Neuronal stem cell (in vitro differentiated cells): ENCODE measurements at places on chromosomes 3 and 15.

- no peak for DNase-seq
Observed at GRCh38 chr3:66428733-66429132, 72.1 kb downstream of the LRIG1 start.

GRCh38 chr15:73038220-73038619 lies 14.0 kb upstream of the NEO1 start:
- no peak for DNase-seq

DNA sequence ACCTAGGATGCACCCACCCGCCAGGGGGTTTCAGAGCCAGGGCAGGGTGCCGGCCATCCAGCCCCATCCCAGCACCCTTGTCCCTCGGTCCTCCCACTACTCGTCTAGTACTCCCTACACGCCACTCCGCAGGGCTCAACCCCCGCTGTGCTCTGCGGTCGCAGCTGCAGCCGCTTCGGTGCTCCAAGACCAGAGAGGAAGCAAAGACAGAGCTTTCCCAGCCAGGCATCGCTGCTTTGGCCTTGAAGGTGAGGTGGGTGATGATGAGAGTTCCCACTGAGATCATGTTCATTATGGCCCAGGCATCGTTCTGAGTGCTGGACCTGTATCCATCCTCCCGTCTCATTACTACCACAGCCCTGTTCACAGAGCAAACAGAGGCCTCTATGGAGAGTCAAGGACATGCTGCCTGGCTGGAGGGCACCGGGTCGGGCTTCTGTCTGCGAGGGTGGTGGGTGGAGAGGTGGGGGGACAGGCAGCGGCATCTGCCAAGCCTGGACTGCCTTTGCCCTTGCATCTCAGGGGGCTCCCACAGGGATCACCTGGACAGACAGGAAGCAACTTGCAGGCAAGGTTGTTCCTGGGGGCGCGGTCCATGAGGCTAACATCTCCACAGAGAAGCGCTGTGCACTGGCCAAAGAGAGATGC lies 66.9 kb downstream of the KLF13 start:
- DNase-seq, result no peak

- DNase-seq, result no peak
Observed at GRCh38 chr15:25890529-25890928, 27.4 kb upstream of the ATP10A start.

DNA sequence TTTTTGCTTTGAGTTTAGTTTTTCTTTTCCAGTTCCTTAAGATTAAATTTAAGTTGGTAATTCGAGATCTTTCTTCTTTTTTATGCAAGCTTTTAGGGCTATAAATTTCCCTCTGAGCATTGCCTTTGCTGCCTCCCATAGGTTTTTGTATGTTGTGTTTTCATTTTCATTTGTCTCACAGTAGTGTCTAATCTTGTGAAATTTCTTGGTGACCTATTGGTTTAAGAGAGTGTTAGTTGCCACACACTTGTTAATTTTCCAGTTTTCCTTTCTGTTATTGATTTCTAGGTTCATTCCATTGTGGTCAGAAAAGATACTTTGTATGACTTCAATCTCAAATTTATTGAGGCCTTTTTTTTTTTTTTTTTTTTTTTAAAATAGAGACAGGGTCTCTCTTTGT lies 18.3 kb upstream of the IL20RB start:
- DNase-seq, result no peak

DNA sequence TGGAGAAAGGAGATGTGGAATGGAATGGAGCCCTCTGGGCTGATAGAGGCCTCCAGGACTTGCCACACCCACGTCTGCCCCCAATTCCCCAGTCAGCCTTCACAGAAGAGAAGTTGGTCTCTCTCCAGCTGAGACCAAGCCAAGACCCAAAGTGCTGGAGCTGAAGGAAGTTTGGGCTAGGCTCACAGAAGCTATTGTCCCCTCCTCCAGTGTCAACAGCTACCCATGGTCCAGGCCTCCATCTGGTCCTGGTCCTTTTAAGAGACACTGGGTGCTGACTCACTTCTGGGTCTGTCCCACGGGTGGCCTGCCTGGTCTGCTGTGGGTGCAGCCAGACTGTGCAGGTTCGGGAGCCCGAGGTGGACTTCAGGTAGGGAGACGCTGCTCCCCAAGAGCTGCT lies 179.8 kb downstream of the APBA2 start:
- DNase-seq, result no peak

DNA sequence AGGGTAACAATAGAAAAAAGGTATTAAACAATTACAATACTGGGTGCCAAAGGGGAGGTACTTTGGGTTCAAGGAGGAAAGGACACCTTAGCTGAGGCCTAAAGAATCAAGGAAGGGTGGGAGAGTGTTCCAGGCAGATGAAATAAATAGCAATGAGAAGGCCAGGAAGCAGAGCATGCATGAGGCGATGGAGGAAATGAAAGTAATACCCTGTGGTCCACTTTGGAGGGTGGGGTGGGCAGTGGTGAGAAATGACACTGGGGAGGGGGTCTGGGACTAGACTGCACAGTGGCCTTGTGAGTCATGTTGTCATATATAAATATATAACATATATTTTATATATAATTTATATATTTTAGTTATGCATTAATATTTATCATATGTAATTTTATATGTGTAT lies 55.9 kb downstream of the BHLHE40 start:
- no peak for DNase-seq

DNA sequence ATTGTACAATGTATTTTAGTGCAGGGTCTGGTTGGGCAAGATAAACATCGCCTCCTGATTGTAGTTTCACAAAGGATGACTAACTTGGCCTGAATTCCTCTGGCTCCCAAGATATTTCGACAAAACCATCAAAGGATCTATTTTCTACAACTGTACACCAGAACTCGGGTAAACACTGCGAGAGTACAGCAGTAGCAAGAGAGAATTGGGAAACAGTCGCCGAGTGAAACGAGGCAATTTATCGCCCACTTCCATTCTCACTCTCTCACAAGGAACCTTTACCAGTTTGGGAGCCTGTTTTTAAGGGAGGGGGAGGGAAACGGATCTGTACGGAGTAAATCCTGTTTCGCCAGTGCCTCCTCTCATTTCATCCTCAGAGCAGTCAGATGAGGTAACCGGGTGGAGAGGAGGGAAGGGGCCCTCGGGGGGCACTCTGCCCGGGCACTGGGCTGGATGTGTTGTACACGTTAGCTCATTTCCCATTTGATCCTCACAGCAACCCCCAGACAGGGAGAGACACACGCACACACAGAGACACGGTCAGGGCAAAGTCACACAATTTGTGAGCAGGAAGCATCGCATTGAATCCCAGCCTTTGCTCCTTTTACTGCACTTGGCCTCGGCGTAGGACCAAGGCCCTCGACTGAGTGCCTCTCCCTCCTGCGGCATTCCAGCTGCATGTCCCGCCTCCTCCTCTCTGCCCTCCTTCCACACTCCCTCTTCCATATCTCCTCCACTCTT lies 120.1 kb downstream of the LIPC start:
- DNase-seq, result no peak

GRCh38 chr3:31352331-31352730 lies 180.4 kb upstream of the STT3B start:
- DNase-seq, result no peak

DNA sequence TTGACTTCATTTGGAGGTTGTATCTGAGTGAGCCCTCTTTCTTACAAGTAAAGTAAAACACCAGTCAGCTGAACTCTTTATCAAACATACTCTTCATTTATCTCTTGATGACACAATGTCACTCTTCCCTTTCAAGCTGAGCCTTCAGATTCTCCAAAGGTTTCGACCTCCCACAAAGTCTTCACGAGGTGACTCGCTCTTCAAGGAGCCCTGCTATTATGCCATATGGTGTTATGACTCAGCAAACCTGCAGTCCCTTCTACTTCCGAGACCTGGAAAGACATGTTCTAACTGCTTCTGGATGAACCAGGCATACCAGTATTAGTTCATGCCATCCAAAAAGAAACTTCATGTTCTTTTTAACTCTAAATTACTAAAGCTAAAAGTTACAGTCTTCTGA lies 23.1 kb downstream of the AADAC start:
- peak; percentile 27 for DNase-seq

DNA sequence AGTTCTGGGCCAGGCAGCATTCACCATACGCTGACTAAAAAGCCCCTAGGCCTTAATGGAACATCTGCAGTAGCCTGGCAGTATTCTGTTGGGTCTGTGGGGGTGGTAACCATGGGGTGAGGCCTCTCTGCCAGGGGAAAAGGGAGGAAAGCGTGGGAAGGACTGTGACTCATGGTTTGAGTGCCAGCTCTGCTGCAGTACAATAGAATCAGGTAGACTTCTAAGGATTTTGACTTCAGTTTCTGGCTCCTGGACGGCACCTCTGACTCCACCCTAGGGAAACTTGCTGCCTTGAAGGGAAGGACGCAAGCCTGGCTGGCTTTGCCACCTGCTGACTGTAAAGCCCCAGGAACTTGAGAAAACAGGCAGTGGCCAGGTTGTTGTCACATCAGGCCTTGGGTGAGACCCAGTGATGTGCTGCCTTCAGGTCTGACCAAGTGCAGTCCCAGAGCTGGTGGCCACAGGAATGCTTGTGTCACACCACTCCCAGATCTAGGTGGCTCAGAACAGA lies 148.6 kb downstream of the SUCNR1 start:
- DNase-seq, result no peak

DNA sequence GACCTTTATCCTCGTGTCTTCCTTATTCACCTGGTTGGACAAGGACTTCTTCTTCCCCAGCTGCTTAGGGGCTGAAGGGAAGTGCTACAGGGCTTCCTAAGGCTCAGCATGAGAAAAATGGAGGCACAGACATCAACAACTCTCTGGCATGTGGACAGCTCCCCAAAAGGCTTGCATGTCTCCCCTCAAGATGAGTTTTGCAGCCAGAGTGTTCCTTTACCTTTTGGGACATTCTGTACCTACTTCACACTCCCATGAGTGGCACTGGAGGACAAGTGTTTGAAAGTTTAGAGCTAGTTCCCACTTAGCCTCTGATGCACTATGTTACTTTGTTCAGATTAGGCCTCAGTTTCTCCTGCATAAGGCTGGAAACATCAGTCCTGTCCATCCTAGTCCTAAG lies 77.1 kb upstream of the HACD2 start:
- DNase-seq, result no peak

DNA sequence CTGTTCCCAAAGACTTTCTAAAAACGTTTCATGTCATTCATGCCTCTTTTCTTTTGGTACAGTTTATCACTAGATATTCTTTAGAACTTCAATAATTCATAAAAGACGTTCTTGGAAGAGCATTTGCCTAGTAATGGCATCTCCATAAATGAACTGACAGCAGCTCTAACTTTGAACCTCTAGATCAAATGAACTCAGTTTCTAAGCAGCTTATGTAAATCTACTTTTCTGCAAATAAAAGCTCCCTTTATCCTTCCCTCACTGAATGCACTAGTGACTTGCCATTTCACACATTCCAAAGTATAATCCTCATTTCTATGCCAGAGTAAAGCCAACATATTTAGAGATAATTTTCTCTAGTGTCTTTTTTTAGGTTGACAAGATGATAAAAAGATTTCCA lies 85.2 kb downstream of the ZMAT3 start:
- DNase-seq, result no peak

DNA sequence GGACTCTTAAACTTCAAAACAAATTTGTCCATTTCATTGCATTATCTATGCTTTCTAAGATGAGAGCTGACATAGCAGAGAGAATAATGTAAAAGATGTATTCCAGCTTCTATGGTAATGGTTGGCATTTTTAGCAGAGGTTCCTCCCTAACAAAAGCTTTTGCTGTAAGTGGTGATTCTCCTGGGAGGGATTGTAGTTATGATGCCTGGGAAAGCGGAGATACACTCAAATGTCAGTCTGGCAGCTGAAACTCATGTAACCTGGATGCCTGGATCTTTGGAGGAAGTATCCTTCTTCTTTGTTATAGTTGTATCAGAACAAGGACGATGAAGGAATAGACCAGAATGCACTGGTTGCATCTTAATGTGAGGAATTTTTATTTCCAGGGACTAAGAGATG lies 7.5 kb downstream of the CHL1 start:
- DNase-seq, result no peak

DNA sequence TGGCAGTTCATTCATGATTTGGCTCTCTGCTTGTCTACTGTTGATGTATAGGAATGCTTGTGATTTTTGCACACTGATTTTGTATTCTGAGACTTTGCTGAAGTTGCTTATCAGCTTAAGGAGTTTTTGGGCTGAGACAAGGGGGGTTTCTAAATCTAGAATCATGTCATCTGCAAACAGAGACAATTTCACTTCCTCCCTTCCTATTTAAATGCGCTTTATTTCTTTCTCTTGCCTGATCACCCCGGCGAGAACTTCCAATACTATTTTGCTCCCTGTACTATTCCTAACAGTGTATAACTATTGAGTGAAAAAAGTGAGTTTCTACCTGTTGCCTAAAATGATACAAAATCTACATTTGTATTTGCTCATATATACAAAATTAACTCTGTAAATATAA lies 128.3 kb downstream of the ULK4 start:
- DNase-seq, result no peak

DNA sequence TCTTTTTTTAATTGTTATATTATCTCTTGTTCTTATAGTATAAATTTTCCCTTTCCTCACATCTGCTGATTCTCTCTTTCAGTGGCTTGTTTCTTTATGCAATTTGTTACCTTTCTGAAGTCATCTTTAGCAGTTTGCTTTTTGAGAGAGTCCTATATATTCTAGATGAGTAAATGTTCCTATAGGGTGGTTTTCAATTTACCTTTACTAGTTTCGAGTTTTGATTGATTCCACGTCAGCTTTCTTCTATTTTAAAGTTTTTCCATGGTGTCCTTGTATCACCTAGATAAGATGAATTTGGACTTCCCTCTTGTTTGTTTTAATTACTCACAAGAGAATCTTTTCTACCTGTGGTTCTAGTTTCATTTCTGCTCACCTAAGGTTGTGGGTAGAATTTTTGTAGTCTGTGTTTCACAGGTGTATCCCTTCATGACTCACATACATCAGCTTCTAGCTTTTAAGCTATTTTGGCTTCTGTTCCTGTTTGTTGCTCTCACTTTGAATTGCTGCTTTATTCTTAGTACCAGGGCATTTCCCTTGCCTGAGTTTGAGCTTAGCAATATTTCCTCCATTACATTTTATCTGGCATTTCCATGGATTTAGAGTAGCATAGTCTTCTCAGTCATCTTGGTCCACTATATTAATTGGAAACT lies 6.4 kb downstream of the TEX9 start:
- no peak for DNase-seq
